ENCODE measurements at places on chromosomes 6 and 20. TPM values are rescaled to one million over a fixed set of nuclear protein-coding genes. Genes with fewer than 3 reads are reported as not detected.

ZNF512B gene
- 17.6 TPM for total RNA-seq

ARMC12 gene
- total RNA-seq = 1.5 TPM

TREM1 gene
- 0.59 TPM for total RNA-seq

ULBP2 gene
- total RNA-seq = 2.9 TPM

TSPO2 gene
- total RNA-seq = not detected

GCLC gene
- total RNA-seq = 92.6 TPM

LAMA4 gene
- 116 TPM for total RNA-seq

ARHGAP18 gene
- total RNA-seq = 2.8 TPM

ENPP3 gene
- 2.3 TPM for total RNA-seq

- DNase-seq = no peak
These were observed 191.8 kb upstream of the ARG1 start for GRCh38 chr6:131381052-131381708.

DNA sequence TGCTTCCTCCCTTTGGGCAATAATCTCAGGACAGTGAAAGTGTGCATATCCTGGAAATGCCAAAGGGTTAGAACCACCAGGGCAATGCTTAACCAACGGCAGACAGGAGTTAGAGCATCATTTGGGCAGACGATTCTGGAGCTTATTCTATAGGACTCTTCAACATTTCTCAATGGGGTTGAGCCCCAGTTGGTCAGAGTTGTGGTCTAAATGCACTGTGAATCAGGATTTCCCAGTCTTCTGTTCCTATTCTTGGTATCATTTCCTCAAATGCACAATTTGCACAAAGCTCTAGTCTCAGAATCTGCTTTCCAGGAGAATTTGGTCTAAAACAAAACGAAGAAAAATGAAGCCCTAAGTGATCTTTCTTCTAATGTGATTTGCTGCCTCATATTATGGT is 389.6 kb upstream of the JAG1 start:
- DNase-seq = no peak

DNA sequence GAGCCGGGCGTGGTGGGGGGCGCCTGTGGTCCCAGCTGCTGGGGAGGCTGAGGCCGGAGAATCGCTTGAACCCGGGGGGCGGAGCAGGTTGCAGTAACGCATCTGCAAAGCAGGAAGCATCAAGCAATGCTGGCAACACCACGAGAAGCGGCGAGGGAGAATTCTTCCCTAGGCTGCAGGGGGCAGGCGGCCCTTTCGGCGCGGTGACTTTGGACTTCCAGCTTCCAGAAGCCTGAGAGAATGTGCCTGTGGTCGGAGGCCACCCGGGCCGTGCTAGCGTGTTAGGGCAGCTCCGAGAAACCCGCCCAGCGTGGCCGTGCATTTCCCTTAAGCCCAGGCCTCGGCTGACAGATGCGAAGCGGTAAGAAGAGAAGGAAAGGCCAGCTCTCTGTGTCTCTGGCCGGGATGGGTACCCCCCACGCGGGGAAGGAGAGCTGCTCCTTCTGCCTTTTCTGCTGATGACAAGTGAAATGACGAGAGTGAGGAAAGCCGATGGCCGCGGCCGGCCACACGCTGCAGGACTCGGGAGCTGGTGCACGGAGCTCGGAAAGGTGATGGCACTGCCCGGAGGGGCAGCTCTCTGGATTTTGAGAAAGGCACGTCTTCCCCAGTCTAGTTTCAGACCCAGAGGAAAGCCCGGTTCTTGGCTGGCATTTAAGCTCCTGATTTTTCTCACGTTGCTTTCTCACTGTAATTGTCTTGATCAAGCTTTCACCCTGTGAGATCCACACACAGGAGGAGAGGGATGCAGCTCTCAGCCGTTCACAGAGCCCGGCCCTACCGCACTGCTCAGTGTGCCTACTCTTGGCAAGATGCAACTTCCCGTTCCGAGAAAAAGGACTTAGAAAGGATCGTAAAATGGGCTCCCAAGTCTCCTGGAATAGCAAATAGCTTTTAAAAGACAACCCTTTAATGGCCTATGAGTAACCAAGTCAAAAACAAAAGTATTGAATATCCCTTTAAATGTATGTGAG is 68.3 kb upstream of the EXOC2 start:
- no peak for DNase-seq

- DNase-seq = no peak
These were observed 127.2 kb downstream of the PAX1 start for GRCh38 chr20:21832442-21833385.

DNA sequence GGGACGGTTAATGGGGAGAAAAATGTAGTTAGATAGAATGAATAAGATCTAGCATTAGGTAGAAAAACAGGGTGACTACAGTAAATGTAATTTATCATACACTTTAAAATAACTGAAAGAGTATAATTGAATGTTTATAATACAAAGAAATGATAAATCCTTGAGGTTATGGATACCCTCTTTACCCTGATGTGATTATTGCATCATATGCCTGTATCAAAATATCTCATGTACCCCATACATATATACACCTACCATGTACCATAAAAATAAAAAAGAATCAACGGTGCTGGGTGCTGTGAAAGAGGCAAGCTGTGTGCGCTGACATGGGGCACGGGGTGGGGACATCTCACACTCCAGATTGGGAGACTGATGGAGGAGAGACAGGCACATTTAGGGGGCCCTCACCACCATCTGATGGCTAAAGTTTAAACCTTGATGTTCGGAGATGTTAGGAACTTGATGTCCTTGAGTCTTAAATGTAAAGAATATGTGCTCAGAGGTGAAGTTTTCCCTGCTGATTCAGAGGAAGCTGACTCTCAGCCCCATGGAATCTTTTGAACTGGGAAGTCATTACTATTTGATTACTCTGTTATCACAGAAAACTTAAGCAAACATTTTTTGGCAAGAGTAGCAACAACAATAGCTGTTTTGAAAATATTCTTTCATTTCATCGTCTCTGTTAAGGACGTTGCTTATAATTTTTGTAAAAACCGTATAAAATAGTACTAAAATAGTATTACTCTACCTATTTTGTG is 26.4 kb upstream of the RFPL4B start:
- DNase-seq = no peak

GRCh38 chr6:83226517-83226916 is 33.4 kb downstream of the RWDD2A start:
- no peak for DNase-seq

DNA sequence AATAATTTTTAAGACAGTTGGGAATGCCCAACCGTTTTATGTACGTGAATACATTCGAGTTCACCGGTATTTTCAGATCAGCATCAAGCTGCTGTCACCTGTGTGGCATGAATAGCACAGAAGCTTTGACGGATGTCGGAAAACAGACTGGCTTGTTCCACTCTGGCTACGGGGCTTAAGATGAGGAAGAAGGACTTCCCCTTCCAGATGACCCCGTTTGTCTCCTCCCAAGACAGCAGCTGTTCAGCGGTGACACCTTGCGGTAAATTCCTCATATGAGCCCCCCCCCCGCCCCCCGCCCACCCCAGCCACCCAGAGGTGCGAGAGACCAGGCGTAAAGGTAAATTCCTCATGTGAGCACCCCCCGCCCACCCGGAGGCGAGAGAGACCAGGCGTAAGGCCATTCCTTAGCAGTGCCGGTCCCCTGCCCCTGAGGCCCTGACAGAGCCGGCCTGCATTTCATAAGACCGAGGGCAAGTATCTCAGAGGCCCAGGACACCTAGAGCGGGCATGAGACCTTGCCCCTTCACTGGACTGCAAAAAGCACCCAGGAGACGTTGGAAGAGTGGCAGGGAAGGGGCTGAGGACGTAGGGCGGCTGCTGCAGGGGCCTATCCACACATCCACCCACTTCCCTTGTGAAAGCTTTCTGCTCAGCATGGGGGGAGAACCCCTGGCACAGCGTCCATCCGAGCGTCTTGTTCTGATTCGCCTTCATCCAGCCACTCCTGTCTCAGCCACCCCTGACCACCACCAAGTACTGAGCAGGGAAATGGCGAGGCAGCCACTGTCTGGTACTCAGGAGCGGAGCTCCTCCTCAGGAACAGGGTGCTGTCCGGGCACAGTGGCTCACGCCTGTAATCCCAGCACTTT is 7.3 kb upstream of the PCMTD2 start:
- DNase-seq = no peak

DNA sequence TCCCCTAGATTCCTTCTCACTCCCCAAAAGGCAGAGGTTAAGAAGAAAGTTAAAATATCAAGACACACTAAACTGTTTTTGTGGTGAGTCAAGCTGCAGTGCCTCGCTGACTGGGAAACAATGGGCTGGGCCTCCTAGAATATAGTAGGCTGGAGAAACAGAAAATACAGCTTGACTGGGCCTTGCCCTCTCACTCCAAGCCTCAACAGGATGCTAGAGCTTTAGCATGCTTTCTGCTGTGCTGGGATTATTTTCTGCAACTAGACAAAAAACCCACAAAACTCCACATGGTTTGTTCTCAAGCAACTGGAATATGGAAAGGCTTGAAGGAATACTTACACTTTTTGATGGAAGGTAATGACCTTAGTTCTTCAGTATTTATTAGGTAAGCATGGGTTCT is 27.9 kb downstream of the FOXO3 start:
- no peak for DNase-seq

GRCh38 chr6:138654715-138655634 is 118.6 kb upstream of the CCDC28A start:
- DNase-seq = no peak

- no peak for DNase-seq
These were observed 28.8 kb downstream of the AK9 start for GRCh38 chr6:109662192-109662591.

DNA sequence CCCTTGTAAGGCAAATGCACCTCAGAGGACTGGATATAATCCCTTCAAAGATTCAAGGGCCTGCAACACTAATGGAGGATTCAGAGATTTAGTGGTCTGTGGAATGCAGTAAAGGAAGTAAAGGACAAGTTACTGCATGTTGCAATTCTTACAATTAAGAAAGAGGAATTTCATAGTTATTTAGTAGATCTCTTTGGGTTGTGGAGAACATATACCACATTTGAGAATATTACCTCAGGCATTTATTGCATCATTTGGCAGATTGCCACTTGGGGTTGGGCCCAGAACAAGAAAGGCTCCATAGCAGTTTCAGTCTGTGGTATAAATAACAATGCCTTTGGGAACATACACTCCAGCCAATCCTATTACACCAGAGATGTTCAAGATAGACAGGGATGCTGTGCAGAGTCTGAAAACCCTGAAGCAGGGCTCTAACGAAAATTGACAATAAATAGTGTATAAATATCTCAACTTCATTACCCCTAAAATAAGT is 20.9 kb upstream of the EPM2A start:
- no peak for DNase-seq

GRCh38 chr20:6994452-6994851 is 227.0 kb downstream of the BMP2 start:
- no peak for DNase-seq

DNA sequence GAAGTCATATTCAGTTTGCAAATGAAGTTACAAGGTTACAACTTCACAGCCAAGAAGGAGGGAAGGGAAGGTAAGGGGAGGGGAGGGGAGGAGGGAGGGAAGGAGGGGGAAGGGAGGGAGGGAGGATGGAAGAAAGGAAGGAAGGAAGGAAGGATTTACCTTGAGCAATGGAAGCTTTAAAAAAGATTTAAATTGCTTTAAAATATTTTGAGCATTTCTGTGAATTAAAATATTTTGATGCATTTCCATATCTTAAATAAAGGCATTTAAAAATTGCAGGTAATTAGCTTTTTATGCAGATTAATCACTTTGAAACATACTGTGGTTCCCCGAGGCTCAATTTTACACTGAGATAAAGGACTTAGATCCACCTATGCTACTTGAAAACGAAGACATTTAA is 618.0 kb downstream of the TFAP2A start:
- DNase-seq = no peak

- DNase-seq = no peak
These were observed 153.9 kb downstream of the SOX4 start for GRCh38 chr6:21747441-21747840.

- DNase-seq = no peak
These were observed 40.2 kb upstream of the TRAM2 start for GRCh38 chr6:52617087-52617486.

GRCh38 chr6:106050538-106050937 is 35.6 kb upstream of the PRDM1 start:
- DNase-seq = no peak

GRCh38 chr6:111667931-111668330 is 62.3 kb upstream of the TRAF3IP2 start:
- no peak for DNase-seq

DNA sequence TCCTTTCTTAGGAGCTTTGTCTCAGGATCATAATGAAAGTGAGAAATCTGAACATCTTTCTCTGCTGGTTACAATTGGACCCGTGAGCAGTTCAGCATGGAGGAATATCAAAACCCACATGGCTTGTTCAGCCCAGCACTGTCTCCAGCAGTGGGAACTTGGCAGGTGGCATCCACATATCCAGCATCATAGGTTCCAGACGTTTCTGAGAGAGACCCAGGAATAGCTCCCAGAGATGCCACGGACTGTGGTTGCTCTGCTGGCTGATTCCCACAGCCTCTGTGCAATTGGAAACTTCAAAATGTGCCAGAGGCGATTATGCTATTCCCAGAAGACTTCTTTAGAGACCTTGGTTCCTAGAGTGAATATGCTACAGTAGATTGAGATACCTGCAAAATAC is 76.4 kb downstream of the PHACTR2 start:
- DNase-seq = no peak

GRCh38 chr20:23541330-23541729 is 27.0 kb downstream of the CST9L start:
- no peak for DNase-seq

DNA sequence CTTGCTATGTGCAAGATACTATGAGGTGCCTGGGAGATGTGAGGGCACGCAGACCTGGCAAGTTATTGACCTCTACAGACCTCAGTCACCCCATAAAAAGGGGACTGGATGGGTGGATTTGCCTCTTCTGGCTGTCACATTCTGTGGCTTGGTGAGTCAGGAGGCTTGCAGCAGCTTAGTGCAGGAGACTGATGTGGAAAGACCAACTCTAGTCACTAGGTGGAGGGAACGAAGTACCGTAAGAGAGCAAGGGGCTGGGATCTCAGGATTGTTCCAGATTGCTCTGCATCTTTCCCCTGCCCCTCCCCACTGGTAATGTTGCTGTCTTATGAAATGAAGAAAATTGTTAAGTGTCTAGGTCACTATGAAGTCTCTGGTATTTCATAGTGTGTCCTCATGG is 3.3 kb downstream of the MAPRE1 start:
- DNase-seq = no peak

DNA sequence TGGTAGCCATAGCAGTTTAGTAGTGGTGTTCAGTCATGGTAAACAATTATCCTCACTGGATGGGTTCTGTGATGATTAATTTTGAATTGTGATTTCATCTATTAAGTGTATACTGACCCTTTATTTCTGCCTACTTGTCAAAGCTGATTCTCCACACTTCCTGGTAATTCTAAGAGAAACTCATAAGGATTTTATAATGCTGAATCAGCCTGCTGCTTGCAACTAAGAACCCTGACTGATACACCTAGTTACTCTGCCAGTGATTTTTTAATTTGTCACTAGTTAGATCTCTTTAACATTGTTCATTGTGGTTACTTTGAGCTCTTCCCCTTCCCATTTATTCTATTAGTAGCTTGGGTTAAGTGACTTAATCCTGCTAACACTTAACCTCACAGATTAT is 8.6 kb downstream of the CDC40 start:
- no peak for DNase-seq

DNA sequence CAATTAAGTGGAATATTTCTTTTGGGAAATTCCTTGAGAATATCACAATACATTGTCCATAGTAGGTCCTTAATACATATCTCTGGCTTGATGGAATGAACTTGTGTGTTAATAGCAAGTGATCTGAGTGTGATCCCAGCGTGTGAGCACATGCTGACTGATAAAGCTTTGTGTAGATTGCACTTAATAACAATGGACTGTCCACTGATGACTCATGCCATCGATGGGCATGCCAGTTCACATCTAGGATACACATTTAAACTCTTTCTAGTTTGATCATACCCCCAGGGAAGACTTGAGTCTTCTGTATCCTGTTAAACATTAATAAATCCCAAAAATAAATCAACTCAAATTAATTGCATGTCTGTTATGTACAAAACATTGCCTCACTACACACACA is 454.3 kb upstream of the SPTLC3 start:
- DNase-seq = no peak
